ENCODE measurements at places on chromosomes 7 and 10. TPM values are rescaled to one million over a fixed set of nuclear protein-coding genes. Genes with fewer than 3 reads are reported as not detected.

The ORC5 gene
- 32.0 TPM for total RNA-seq

The SLC26A5 gene
- not detected for total RNA-seq

The UBTD1 gene
- 15.3 TPM for total RNA-seq

The DOCK1 gene
- 195 TPM for total RNA-seq

The MSS51 gene
- 0.24 TPM for total RNA-seq

The ITIH5 gene
- total RNA-seq: 0.21 TPM

The SYT15 gene
- total RNA-seq: not detected

The MIOS gene
- 53.7 TPM for total RNA-seq

The SFTPA1 gene
- not detected for total RNA-seq

The CPXM2 gene
- total RNA-seq: 0.48 TPM

The EPHA1 gene
- 52.5 TPM for total RNA-seq

The CHN2 gene
- not detected for total RNA-seq

The KLLN gene
- 0.64 TPM for total RNA-seq

The C10orf90 gene
- total RNA-seq: not detected

The CHST15 gene
- total RNA-seq: 17.3 TPM

The TLL2 gene
- total RNA-seq: 0.85 TPM

The CYP2W1 gene
- not detected for total RNA-seq

The RASA4B gene
- total RNA-seq: 3.9 TPM

The NYAP1 gene
- 1.4 TPM for total RNA-seq

The RAMP3 gene
- 0.21 TPM for total RNA-seq

The LDB3 gene
- not detected for total RNA-seq

The SLC13A1 gene
- not detected for total RNA-seq

The NOS3 gene
- total RNA-seq: 0.64 TPM

The IPMK gene
- total RNA-seq: 7.0 TPM

The ARL4A gene
- total RNA-seq: 75.5 TPM

The UNC5B gene
- total RNA-seq: 64.6 TPM

The FAM180A gene
- total RNA-seq: not detected
